ENCODE measurements at places on chromosomes 13 and 19.

DNA sequence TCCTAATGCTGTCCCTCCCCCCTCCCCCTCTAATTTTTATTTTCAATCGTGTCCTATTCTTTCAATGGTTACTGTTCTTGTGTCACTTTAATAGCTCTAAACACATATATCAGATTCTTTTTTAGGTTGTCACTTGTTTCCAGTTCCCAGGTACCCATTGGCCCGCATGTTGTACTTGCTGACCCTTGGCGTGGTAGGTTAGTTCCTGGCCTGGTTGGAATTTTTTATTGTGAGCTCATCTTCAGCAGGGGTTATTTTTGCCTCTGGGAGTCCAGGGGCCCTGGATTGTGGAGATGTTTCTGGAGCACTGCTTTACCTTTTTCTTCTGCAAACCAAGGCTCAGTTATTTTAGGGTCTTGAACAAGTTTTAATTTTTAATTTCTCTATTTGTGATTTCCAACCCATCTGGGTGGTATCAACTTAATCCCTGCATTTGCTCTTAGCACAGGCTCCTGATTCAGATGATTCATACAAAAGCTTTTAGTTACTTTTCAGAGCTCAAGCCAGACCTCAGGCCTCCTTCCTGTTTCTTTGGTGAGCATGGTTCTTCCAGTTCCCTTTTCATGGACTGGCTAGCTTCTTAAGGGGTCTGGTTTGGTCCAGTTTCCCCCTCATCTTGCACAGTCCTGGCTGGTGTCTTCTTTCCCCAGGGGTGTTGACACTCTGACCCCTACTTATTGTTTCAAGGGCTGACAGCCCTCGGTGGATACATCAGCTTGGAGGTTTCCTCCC is 220.5 kb downstream of the TM9SF2 start:
- DNase-seq = no peak

DNA sequence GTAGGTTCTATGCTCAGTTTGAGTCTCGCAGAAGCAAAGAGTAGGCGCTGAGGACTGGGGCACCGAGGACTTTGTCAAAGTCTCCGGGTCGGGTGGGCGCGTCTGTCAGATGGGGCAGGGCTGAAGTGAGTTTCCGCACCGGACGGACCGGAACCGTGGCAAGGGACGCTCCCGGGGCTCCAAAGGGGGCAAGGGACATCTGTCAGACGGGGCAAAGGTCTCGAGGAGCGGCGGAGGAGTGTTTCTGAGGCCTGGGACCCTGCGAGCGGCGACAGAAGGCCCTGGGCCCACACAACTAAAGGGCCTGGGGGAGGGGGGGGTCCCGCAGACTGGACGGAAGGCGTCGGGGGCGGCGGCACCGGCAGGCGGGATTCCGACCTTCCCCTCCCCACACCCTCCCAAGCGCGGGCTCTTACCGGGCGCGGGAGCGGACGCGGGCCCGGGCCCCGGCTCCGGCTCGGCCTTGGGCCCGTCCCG is 13.3 kb upstream of the AKAP8L start:
- DNase-seq = no peak

DNA sequence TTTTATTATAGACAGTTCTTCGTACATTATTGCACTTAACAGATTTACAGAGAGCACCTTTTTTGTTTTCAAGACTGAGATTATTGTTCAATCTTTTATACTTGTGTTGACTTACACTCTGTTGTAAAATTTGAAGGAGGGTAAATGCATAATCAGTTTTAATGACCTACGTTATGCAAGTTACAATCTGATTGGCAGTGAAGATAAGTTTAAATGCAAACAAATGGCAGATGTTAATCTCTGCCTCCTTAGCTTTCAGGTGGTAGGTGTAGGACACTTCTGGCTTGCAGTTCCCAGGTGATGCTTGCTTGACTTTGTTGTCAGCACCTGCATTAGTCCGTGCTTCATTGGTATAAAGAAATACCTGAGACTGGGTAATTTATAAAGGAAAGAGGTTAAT is 424.9 kb downstream of the FGF9 start:
- no peak for DNase-seq

- no peak for DNase-seq
These were observed 56.8 kb downstream of the SLC7A1 start for GRCh38 chr13:29538652-29539040.

DNA sequence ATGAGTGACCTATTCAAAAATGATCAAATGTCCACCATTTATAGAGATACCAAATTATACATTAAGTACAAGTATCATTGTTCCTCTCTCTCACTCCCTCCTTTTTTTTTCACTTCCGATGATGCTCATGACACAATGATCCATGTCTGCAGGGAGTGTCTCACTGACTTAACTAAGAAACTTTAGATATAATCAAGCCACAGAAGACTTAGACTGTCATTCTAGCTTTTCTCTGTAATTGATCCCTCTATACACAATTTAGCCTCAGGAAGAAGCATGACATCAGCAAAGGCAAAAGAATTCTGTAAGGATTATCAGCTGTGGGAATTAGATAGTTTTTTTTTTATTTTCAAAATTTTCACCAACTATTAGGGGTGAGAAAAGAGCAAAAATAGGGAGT is 734.9 kb upstream of the PCDH9 start:
- no peak for DNase-seq

DNA sequence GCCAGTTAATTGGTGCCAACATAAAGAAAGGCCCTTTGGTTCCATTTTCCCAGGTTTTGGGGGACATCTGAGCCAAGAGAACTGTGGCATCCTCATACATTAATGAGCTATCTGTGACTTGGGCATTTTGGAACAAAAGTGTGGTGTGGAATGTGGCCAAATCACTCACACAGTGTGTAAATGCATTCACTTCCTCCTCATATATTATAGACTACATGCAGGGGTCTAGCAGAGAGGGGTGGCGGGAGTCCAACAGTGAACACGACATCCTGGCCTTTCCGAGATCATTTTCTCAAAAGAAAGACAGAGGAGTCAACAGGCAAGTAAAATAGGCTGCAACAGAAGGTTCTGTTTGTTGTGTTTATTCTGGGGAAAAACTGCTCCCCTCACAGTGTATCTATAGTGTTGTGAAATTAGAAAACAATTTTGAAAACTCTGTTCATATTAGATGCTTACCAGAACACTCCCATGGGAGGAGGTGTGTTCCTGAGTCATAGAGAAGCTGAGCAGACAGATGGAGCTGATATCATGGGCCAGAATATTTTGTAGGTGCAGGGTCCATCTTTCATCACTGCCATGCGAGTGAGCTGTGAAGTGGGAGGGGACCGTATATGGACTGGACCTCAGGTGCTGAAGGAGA is 36.9 kb downstream of the PABPC3 start:
- DNase-seq = no peak

DNA sequence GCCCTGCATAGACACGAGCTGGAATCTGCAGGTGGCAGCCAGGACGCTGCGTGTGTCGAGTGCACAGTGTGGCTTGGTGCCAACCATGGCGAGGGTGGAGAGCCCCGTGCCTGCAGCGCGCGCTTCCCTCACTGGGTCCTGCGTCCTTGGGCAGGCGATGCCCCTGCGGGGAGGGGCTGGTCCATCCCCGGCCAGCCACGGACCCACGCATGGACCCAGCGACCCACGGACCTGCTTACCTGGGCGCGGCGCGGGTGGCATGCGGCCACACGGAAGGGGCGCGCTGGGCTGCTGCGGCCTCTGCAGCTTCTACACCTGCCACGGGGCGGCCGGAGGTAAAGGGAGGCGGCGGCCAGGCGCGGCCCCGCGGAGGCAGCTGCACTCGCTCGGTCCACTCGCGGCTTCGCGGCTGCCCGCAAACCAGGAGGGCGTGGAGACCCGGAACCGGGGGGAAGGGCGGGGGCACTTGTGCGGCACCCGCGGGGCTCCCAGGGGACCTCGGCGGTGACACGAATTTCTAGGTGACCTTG is 569 bp upstream of the MCF2L start:
- DNase-seq = no peak

- DNase-seq = no peak
These were observed 8.5 kb upstream of the TPT1 start for GRCh38 chr13:45349438-45349837.

DNA sequence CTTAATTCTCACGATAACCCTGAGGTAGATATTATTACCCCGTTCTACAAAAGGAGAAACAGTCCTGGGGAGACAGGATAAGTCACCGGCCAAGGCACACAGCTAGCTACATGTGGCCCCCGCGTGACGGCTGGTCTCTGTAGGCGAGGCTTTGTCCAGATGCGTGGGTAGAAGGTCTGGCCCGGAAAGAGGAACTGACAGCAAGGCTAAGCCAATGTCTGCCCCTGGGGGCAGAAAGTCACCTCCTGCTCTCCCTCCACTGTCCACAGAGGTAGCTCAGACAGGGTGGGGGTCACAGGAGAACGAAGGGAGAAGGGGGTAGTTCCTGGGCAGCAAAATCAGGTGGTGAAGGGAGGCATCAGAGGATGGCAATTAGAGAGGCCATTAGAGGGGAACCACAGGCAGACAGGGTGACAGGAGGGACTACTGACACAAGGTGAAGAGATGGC is 1.8 kb downstream of the APOC4 start:
- DNase-seq = no peak

- no peak for DNase-seq
These were observed 151.3 kb upstream of the IPO5 start for GRCh38 chr13:97802213-97802612.

DNA sequence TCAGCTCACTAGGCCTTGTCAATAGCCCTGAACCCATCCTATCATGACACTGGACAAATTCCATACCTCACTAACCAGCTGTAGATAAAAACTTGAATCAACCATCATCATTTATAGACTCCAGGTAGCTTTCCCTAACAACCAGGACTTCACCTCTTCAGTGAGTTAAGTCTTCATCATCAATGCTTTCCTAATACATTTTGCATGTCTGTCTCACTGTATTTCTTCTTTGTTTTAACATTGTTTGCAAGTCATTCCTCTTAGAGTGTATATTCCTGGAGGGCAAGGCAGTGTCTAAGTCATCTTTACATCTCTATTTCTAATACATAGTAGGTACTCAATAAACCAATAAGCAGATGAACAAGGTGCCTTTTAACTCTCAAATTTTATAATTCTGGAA is 123.4 kb upstream of the RFC3 start:
- DNase-seq = no peak

DNA sequence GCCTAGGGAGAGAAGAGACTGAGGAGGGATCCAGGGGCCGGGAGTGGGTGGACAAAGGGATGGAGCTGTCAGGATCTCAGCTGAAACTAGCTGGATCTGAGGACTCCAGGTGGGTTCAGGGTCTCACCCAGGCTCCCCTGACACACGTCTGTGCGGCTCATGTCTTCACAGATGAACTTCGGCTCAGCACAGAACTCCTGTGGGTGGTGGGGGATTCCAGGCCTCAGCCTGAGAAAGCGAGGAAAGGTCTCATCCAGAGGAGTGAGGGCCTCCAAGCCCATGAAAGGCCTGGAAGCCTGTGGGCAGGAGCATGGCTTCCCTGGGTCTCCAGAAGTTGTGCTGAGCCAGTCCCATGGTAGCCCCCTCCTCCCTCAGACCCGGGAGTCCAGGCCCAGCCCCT is 1.4 kb downstream of the CAPN12 start:
- DNase-seq = no peak

DNA sequence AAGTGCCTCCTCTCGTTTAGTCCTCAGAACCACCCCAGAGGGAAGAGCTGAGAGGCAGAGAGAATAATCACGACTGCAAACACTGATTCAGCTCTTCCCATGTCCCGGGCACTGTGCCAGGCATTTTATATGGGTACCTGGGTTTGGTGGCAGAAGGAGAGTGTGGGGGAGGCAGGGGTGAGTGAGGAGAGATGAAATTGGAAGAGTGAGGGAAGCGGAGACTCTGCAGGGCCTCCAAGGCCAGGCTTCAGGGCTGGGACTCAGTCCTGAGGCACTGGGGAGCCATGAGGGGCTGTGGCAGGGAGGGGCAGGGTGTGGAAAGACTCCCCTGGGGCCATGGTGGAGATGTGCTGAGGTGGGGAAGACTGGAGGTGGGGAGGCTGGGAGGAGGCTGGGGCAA is 8.7 kb downstream of the SYNGR4 start:
- no peak for DNase-seq

DNA sequence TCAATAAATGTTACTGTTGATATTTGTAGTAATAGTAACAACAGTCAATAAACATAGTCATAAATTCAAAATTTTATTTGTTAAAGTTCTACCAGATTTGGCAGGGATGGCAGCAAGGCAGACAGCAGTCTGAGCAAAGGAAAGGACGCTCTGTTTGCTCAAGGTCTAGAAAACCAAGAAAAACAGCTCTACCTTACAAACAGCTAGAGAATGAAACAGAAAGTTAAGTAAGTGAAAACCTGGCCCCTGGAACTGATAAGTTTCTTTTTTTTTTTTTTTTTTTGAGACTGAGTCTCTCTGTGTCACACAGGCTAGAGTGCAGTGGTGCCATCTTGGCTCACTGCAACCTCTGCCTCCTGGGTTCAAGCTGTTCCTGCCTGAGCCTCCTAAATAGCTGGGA is 27.9 kb downstream of the ENOX1 start:
- no peak for DNase-seq

- DNase-seq = no peak
These were observed 550.1 kb downstream of the TBC1D4 start for GRCh38 chr13:74931698-74932433.

DNA sequence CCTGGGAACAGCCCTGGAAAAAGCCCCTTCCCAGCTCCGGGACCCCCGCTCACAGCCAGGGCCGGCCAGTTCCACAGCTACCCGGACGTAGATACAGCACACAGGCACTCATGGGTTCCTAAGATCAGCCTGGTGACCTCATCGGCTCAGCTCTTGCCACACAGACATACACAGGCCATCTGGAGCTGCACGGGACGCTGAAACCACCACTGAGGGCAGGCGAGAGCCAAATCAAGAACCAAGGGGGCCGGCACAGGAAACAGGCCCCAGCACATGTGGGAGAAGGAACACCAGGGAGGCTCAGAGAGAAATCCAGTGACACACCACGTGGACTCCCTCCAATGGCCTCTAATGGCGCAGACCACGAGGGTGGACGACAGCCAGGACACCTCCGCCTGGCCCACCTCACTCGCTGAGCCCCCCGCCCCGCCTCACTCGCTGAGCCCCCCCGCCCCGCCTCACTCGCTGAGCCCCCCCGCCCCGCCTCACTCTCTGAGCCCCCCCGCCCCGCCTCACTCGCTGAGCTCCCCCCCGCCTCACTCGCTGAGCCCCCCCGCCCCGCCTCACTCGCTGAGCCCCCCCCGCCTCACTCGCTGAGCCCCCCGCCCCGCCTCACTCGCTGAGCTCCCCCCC is 69.7 kb upstream of the C13orf46 start:
- DNase-seq = no peak
